ENCODE measurements at places on chromosomes 6 and 20.

DNA sequence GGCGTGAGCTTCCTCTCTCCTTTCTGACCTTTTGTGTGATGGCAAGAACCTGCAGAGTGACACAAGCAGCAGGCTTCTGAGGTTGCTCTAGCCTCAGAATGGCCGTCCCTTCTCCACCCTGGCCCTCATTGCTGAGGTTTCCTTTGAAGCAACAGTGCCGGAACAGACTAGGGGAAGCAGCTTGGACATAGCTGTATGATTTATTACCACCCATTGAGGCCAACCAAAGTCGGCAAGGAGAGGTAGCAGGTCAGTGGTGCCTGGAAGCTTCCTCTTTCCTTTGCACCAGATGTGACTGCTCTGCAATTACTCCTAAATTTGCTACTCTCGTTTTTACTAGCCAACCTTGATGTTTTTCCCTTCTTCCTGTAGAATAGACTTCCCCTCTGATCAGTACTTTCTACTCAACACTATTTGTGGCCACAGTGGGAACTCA is 31.4 kb downstream of the PTPN1 start:
- DNase-seq = no peak

GRCh38 chr20:61761453-61762166 is 304.1 kb downstream of the TAF4 start:
- DNase-seq = no peak

- no peak for DNase-seq
Observed at GRCh38 chr6:5511954-5512353, 250.6 kb downstream of the FARS2 start.

- no peak for DNase-seq
Observed at GRCh38 chr6:92114091-92114675, 1305.2 kb downstream of the EPHA7 start.

DNA sequence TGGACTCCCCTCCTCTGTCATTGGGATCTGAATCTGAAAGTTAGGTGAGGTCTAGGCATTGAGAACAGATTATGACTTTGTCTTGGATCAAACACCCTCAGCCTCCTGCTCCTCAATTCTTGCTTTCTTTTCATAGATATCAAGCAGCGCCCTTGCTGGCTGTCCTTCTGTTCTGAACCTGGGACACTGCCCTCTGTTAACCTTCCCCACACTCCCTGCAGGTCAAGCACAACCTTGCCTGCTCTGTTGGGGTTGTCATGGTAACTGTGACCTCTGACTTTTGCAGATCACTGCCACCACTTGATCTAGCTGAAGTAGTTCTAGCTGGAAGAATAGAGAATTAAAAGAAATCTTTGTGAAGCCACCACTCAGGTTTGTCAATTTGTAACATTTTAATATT is 16.4 kb upstream of the MICA start:
- no peak for DNase-seq

GRCh38 chr6:122878796-122879195 is 89.7 kb downstream of the SMPDL3A start:
- DNase-seq = no peak

DNA sequence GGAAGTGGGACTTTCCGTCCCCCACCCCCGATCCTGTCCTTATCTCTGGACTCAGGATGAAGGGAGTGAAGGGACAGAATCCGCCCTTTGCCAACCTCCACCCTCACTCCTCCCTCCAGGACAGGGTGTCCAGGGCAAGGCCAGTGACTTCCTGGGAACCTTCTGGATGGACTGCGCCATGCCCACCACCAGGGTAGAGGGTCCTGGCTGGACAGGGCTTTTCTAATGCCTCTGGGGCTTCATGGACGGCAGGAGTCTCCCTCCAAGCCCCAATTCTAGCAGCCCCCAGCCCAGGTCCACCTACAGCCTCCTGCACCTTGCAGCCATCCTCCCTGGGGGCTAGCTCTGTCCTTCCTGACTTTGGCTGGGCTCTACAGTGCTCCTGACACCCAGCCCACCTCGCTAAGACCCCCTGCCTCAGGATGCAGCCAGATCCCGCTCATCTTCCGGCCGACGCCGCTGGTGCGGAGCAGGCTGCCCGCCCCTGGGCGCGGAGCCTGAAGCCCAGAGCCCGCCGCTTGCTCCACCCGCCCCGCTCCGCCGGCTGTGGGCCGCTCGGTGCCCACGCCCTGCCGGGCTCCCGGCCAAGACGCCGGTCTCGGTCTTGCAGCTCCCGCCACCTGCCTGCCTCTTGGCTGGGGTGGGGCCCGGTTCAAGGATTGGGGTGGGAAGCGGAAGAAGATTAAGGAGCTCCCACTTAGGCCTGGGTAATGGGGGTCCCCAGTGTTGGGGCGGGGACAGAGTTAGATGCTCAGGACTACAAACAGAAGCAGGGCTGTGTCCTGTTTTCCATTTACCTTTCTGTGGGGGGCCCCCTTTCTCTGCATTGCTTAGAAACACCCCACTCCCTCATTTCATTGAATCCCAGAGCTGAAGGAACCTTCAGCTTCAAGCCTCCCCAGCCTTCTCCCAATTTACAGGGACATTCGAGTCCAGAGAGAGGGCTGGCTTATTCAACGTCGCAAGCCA is 72.8 kb downstream of the MDGA1 start:
- DNase-seq = no peak

- DNase-seq = no peak
Observed at GRCh38 chr6:62391358-62391757, 105.3 kb upstream of the KHDRBS2 start.

- no peak for DNase-seq
Observed at GRCh38 chr20:1499528-1500420, 8.6 kb upstream of the SIRPB2 start.

DNA sequence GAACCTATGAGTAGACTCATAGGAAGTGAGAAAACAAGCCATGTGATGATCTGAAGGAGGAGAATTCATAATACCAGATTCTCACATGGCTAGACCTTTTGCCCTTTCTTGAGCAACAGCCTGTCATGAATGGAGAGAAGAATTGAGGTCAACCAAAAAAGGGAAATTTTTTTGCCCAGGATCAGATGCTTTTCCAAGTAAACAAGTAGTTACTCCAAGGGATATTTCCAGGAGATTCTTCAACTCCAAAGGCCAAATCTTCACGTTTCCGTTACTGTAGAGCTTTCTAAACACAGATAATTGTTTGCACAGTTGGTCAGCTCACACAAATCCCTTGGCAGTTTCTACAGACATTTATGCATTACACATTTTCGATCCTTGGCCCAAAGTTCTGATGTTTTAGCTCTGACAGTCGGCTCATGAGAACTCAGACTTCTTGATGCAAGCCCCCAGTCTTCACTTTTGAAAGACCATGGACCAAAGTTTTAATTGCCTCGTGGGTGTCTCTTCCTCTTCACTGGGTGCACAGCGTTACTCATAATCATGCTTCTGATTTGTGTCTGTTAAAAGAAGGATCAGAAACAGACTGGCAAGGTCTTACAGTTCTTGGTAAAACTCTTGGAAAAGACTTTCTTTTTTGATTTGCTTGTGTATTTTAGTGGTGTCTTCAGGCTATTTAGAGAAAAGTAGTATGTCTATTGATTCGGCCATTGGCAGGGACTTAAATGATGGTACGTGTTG is 115.0 kb downstream of the TSHZ2 start:
- no peak for DNase-seq

GRCh38 chr6:3911614-3912336 is 62.6 kb downstream of the FAM50B start:
- DNase-seq = no peak

DNA sequence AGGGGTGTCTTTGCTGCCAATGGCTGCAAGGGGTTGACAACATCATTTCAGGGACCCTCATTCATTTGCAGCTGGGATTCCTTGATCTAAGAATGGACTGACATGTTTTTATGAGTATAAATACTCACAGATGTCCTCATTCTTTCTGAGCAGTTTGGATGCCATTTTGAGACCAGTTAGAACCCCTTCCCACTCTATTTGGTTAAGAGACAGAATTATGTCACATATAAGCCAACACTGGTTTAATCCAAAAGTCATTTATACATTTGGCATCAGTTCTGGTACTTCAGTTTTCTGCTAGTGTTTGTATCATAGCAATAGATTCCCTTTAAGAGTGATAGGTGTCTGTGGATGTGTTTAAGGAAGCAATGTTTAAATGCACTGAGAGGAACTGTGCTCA is 248.8 kb downstream of the SAMD5 start:
- no peak for DNase-seq

GRCh38 chr6:159104931-159105330 is 60.1 kb upstream of the TAGAP start:
- no peak for DNase-seq

- DNase-seq = no peak
Observed at GRCh38 chr20:44750081-44750805, 4.6 kb downstream of the KCNK15 start.

GRCh38 chr6:103534095-103534494 is 1325.6 kb downstream of the HACE1 start:
- no peak for DNase-seq

DNA sequence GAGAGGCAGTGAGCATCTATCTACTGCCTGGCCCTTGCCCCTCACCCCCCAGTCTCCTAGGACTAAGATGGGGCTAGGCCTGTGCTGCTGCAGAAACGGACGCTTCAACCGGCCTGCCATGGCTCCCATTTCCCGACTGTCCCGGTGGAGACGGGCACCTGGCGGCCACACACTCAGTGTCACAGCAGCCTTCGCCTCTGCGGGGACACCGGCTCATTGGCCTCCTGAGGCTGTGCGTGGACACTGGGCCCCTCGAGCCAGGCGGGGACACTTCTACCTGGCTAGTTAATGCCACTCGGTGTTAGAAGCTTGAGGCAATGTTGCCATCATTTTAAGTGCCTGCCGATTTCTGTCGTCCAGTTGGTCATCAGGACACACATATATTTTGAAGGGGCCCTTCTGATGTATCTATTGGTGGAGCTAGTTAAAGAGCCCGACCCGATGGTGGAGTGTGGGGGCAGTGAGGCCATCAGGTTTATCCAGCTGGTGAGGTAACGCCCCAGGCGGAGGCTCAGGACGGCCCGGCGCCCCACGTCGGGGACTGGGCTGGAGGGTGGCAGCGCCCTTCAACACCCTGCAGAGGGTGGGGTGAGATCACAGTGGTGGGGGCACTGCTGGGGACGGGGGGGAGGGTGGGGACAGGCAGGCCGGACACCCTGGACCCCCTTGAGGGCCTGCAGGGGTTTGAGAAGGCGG is 58.9 kb upstream of the GATA5 start:
- no peak for DNase-seq

DNA sequence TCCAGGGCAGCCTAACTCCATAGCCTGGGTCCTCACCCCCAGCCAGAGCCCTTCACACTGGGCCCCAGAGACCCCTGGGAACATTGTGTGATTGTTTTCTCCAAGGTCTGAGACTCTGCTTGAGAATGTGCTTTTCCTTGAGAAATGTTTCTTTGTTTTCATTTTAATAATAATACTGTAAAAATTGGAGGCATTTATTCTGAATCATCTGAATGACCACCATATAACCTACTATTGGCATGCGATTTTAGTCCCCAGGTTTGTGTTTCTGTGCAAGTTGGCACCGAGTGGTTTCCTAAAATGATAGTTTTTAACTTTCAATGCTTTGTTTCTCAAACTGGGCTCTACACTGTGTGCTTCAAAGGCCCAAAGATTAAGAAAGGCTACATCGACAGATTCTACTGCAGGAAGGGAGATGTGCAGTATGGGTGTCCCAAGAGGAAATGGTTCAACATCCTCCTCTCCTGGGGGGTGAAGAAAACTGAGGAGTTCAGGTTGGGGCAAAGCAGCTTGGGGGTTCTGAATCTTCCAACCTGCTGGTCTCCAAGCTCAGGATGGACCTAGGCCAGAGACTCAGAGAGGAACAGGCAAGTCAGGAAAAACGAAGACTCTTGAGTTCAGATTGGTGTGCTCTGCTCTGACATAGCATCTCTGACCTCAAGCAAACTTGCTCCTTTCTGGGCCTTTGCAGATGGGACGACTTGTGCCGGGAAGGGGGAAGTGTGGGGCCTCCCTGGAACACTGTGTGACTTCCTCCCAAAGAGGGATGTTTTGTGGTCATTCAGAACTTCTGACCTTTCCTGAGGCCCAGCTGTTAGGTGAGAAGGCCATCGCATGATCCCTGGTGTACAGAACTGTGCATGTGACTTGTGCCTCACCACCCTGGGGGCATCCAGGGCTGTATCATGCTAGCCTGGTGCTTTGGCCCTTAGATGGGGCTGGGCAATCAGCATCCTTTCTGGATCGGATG is 31.0 kb downstream of the DAAM2 start:
- DNase-seq = no peak

DNA sequence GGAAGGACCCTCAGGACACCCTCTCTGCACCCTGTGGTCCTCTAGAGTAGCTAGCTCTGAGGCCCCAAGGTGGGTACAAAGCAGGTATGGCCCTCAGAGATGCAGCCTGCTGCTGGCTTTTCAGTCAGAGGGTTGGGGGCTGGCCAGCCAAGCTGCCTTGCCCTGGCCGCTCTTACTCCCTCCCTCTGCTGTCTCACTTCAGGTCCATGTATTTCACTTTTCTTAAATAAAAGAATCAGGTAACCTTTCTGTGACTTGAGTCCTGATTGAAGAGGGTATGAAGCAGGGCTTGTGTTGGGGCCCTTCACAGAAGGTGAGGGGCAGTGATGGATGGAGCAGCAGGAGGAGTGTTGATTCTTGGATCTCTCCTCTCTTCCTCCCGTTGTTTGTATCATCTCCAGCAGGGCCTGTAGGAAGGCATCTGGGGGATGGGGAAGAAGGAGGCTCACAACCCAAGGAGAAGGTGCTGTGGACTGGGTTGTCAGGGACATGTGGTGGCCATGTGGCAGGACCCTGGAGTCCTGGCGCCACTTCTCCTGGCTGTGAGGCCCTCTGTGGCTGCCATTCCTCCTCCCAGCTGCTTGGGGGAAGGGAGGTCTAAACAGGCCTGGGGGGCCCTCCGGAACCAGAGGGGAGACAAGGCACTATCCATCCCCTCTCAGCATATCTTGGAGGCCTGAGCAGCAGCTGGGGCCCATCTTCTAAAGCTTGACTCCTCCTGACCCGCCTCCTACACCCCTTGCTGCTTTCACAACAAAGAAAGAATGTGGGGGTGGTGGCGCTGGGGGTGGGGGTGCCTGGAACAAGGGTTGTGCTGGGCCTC is 1.1 kb upstream of the PTK7 start:
- DNase-seq = no peak

GRCh38 chr6:90586546-90586835 is 381 bp downstream of the MAP3K7 start:
- DNase-seq = no peak

- peak; percentile 51 for DNase-seq
Observed at GRCh38 chr6:44054721-44055559, 72.3 kb downstream of the MRPL14 start.

DNA sequence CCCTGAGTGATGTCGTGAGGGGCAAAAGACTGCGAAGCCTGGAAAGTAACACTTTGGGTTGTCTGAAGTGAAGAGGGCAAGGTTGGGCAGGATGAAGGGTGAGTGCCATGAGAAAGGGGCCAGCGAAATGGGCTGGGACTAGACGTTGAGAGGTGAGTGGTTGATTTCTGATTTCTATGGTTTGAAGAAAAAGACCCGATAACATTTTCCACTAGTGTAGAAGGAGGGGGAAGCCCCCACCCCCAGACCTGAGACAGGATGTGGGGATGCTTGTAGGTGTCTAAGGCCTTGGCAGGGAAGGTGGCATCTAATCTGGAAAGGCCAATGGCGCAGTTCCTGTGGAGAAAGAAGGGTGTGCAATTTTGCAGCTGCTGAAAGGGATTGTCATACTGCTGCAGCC is 25.3 kb upstream of the KIF3B start:
- DNase-seq = no peak
